ENCODE measurements at places on chromosomes 2 and 18.

- DNase-seq = no peak
Observed at GRCh38 chr2:161946489-161947107, 127.4 kb downstream of the DPP4 start.

DNA sequence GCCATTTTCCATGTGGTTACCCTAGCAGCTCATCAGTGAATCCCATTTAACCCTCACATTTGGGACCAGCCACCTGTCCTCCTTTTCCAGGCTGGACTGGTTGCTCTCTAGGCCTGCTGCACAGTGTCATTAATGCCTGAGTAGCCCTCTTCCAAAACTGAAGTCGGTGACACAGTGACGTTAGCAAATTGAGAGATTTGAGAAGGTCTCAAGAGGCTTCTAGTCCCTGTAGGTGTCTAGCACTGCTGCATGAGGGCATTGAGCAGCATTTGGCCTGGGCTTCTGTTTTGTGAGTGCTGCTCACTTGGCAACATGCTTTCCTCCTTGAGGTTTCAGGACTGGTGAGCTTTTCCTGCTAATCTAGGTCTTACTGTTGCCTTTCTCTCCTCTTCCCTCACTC lies 36.7 kb downstream of the PKP4 start:
- DNase-seq = no peak

GRCh38 chr2:25817630-25818029 lies 60.7 kb downstream of the ASXL2 start:
- DNase-seq = no peak

DNA sequence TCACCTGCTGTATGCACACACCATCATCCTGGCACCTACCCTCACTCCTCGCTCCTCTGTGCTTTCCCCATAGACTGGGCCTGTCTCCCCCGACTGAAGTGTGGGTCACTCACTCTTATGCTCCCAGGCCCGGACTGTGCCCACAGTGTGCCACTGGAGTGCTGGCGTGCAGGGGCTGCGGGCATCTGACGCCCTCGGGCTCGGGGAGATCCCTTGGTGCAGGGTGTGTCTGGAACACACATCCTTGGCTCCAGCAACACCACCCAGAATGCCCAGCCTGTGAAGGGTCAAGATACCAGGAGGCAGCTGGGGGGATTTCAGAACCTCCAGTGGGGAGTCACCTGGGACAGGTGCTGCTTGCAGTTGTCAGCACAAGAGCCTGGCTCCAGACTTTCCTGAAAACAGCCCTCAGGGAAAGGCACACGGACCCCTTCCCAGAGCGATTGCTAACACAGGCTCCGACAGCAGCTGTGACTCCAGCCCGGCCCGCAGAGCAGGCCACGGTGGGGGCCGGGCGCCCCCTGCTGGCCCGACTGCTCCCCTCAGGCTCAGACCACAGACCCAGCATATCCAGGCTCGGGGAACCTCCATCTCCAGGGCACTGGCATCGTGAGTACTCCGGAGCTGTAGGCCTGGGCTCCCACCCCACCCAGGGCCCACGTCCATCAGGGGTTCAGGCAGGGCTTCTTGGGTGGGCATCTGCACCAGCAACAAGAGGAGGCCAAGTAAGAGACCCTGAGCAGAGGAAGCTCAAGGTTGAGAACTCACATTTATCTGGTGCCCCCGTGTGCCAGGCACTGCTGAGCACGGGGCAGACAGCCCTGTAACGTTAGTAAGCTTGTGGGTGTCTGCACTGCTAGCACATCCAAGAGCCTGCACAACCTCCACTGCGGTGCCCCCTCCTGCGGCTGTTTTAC lies 8.6 kb downstream of the HS1BP3 start:
- peak; percentile 44 for DNase-seq

DNA sequence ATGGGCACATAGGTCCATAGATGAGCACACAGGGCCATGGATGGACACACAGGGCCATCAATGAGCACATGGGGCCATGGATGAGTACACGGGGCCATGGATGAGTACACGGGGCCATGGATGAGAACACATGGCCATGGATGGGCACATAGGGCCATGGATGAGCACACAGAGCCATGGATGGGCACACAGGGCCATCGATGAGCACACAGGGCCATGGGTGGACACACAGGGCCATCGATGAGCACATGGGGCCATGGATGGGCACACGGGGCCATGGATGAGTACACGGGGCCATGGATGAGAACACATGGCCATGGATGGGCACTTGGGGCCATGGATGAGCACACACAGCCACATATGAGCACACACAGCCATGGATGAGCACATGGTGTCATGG lies 192.6 kb upstream of the HDAC4 start:
- no peak for DNase-seq

DNA sequence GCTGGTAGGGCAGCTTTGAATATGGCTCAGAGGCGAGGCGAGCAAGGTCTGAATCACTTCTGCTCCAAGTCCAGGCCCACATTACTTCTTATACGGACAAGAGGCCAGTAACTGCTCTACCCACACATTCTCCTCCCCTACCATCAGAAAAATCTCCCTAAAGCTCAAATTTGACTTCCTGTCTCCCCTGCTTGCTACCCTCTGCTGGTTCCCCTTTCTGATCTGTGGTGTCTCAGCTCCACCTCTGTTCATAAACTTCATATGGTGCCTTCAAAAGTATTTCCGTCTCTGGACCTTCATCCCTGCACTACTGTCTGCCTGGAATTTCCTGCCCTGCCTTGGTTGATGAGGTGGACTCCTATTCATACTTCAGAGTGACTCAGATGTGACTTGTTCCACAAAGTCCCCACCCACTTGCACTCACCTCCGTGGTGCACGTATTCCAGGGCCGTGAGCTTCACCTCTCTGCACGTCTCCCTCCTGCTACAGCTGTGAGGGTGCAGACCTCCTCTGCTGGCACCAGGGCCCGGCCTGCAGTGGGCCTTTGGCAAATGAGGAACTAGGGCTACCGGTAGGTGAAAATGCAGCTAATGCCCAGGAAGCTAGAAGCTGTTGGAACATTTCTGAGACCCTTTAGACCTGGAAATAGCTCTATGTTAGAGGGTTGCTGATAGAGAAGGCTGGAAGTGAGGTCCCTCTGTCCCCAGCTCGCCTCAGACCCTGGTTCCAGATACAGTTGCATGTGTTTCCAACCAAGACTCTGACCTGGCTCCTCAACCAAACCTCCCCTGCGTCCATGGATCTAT lies 24.6 kb upstream of the KCMF1 start:
- no peak for DNase-seq

GRCh38 chr2:58865436-58865835 lies 624.3 kb upstream of the FANCL start:
- DNase-seq = no peak

All from NCI-H510A (cell line).